ENCODE measurements at places on chromosomes 5 and 9.

- peak; percentile 22 for DNase-seq
Observed at GRCh38 chr5:5699062-5699461, 276.6 kb downstream of the ICE1 start.

DNA sequence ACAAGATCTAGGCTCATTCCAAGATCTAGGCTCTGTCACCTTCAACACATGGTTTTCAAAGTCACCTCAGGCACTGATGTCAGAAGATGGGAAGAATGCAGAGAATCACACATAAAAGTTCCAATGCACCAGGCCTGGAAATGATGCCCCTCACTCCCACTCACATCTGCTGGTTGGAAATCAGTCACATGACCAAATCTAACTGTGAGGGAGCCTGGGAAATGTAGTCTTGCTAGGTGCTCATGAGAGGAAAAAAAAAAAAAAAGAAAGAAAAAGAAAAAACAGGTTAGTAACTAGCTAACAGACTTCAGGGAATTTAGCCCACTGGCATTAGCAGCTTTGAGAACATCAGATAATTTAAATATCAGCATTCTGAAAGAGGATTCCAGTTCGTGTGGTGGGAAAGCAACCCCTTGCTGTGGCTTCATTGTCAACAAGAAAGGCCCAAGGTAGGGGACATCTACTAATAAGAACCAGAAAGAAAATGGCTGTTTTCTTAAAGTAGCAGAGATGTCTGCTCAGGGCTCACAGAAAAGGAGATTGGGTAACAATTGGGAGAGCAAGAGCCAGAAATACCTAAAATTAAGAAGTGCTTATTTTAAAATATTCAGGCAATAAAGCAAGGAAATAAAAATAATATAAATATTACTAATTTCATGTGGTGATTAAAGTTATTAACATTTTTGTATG lies 614.3 kb downstream of the ACTL7B start:
- peak; percentile 43 for DNase-seq

- DNase-seq = no peak
Observed at GRCh38 chr5:41831155-41831554, 39.1 kb downstream of the OXCT1 start.

- DNase-seq = no peak
Observed at GRCh38 chr9:25629231-25629630, 49.0 kb downstream of the TUSC1 start.

DNA sequence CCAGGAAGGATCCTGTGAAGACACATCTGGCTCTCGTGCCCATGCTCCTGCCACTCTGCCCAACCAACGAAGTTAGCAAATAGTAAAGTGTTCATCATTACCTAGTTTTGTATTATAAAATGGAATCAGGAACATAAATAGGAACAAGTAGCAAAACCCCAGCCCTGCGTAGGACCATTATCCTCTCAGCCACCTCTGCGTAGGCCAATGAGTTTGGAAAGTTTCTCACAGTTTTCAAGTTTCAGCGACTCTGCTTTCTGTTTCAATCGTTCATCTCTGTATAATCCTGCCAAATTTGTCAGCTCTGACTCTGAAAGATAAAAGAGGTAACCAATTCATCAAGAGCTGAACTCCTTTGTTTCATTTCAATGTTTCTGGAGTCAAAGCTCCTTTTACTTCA lies 10.1 kb upstream of the SPATA24 start:
- DNase-seq = no peak

DNA sequence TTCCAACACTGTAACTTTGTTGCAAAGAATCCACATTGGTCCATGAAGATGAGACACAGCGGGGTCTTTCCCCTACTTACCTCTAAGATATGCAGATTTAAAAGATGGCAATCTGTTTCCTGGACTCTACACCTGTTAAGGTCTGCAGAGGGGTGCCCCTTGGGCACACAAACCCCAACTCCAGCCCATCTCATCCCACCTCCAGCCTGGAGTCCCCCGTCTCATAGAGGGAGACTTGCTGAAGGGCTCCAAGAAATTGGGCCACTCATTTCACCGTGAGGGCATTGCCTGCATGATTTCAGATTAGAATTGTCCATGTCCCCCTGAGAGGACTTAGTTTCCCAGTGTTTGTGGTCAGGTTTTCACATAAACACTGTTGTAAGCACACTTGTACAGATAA lies 365.7 kb downstream of the IRX2 start:
- DNase-seq = no peak

DNA sequence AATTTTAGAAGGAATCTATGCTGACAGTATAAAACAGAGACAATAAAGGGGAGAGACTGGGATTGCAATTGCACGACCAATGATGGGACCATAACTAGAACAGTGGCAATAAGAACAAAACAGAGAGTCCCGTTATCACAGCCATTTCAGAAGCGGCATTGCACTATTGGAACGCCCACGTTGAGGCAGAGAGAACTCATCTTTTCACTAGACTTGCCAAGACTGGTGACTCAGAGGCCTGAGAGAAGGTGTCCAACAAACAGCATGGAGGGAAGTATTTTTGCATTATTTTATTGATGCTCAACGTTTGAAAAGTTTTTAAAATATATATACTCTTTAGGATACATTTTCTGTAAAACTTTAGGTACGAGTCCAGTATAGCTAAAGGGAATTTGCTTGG lies 737.7 kb downstream of the TLE1 start:
- no peak for DNase-seq

- no peak for DNase-seq
Observed at GRCh38 chr9:102405218-102405867, 589.8 kb upstream of the CYLC2 start.

- DNase-seq = no peak
Observed at GRCh38 chr5:123460296-123460729, 37.1 kb upstream of the CEP120 start.

DNA sequence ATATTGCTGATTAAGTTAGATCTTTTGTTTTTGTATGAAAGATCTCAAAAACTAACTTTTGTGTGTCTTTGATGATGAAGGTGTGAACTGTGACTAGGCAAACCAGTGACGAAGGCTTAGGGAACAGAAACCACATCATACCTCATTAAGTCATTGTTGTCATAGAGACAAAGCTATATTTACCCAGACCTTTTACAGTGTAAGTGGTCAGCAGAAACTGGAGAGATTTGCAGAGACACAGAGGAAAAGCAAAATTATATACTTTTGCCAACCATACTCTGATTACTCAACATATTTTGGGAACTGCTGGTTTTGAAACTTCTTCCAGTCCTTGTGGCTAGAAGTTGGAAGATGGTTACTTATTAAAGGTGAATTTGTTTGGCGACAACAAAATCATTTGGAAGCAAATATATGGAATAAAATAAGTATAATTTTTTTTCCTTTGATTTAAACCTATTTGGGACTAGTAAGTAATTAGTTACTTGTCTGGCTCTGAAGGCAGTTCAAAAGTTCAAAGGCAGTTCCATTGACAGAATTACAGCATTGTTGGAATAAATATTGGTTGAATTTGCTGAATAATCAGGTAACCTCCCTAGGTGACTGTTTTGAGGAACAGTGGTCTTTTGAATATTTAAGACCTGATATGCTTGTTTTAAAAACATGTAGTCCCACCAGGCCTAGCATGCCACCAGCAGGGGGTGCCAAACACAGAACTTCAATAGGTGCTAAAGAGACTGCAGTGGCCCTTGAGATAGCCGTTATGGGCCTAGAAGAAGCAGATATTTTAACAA lies 103.8 kb downstream of the RPS23 start:
- DNase-seq = peak; percentile 77

DNA sequence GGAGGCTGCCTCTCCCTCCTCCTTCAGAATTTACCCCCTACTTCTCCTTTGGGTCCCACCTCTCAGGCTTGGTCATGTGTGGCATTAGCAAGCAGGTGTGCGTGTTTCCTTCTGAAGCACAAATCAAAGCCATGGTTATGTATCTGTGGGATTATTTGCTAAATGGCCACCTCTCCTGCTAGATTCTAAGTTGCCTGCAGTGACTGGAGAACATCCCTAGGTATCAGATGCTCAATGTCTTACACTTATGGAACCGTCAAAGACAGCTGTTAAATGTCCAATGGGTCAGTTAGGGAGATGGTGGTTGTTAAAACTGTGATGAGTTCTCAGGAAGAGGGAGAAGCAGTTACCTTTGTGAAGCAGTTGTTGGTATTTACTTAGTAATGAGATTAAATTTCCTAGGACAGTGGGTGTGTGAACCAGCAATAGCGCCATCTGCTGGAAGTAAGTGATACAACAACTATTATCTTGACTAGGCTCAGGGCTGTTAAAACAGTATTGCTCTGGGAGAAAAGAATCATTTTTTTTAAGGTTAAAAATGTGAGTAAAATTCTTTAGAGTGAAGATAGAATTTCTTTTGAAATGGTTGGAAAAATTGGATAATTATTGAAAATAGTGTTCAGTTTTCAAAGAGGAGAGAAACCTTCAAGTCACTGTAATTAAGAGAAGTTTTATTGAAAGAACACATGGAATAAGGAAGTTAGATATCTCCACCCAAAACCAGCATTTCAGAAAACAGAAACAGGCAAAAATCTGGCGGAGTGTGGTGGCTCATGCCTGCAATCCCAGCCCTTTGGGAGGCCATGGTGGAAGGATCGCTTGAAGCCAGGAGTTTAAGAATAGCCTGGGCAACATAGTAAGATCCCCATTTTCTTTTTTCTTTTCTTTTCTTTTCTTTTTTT lies 71.3 kb downstream of the TMC1 start:
- DNase-seq = peak; percentile 73

- DNase-seq = peak; percentile 97
Observed at GRCh38 chr9:116318468-116319374, 165.1 kb downstream of the PAPPA start.

DNA sequence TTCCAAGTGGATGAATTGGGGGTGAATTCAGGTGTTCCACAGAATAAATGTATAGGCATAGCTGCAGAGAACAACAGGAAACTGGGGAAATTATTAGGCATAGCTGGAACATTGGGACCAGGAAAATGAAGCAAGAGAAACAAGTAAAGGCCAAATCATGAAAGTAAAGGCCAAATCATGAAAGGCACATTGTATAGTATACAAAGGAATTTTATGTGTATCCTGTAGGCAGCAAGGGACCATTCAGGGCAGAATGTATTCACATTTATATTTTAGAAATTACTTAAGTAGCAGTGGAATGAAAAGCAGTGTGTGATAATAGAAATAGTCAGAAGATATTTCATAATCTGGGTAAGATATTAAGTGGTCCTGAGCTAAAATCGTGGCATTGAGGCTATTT lies 127.3 kb upstream of the GRHPR start:
- DNase-seq = no peak

DNA sequence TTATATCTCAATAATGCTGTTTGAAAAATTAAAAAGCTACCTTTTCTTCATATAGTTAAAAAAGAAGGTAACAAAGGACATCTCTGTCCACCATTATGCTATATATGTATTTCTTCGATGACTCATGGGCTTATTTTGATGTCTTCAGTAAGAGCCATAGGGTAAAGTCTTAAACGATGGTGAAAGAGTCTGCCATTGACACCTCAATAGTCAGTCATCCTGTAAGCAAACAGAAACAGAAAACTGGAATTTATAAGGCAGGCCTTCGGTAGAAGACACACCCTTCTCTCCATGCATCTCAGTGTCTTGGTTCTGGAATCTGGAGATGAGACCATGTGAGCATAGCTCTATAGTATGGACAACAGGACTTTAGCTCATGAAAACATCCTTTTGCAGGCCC lies 87.0 kb upstream of the ZNF462 start:
- DNase-seq = no peak

- DNase-seq = peak; percentile 33
Observed at GRCh38 chr9:124357721-124358361, 57.4 kb downstream of the PSMB7 start.

- no peak for DNase-seq
Observed at GRCh38 chr9:75850459-75851200, 39.8 kb upstream of the PCSK5 start.
